ENCODE measurements at places on chromosomes 4 and X.

DNA sequence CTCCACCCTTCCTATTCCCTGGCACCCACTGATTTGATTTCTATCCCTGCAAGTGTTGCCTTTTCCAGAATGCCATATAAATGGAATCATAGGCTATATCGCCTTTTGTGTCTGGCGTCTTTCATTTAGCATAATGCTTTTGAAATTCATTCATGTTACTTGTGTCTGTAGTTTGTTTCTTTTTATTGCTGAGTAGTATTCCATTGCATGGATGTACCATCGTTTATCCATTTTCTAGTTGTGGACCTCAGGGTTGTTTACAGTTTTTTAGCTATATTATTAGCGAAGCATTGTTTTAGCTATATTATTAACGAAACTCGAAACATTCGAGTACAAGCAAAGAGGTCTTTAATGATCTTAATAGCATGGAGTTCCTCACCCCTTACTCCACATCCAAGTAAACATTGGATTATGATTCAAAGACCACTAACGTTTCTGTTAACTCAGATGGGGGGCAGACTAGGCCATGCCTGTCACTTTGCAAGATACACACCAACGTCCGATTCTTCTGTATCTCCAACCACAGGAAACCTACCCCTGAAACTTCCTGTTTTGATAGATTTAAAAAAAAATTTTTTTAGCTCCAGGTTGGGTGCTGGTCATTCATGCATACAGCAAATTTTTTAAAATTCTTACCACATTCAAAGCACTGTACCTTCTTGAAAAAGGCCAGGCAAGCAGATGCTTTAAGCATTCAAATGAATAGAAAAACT is 1.1 kb downstream of the DCK start:
- no peak for DNase-seq

DNA sequence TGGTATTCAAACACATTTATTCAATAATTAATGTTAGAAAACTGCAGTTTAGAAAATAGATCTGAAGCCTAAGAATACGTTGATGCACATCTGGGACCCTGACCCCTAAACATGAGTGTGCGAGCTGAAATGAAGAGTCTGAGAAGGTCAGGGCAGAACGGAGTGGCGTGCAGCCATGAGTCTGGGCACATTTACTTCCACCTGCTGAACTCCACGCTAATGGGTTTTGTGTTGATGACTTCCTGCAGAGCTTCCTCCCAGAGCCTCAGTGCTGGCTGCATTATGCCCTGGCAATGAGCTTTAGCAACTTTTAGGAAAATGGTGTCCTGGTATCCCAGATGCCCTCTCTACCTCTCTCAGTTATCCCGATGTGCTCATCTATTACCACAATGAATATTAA is 53.1 kb downstream of the FAM114A1 start:
- DNase-seq = no peak

DNA sequence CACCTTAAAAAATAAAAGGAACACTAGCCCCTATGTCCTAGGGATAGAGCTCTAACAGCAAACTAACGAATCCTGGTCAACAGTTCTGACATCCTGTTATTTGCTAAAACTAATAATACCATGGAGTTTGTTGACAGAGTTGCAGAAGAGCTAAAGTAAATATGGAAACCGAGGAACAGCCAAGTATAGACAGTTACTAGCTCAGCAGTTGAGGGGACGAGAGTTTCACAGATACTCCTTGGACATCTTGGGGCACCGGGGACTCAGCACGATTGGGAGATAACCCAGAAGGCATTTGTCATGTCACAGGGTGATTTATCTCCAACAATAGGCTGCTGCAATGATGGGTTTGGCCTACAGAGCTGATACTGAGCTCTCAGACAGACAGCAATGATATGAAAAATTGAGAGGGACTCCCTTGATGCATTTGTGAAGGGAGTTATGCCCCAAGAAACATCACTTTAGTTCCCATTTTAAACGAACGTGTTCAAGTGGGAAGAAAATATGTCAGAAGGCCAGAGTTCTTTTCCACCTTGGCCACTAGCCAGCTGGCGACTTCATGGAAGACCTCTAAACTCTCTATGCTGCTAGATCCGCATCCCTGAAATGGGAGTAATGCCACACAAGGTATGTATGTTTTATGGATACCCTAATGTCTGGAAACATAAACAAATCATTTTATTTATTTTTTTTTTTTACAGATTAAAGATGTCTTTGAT is 48.6 kb downstream of the TSC22D3 start:
- DNase-seq = no peak

- DNase-seq = no peak
These were observed 58.6 kb upstream of the GK2 start for GRCh38 chr4:79466621-79467020.

Measured in mesendoderm (in vitro differentiated cells).